ENCODE measurements at places on chromosomes 4 and X.

- DNase-seq: no peak
Observed at GRCh38 chr4:175435381-175435783, 376.7 kb downstream of the GPM6A start.

DNA sequence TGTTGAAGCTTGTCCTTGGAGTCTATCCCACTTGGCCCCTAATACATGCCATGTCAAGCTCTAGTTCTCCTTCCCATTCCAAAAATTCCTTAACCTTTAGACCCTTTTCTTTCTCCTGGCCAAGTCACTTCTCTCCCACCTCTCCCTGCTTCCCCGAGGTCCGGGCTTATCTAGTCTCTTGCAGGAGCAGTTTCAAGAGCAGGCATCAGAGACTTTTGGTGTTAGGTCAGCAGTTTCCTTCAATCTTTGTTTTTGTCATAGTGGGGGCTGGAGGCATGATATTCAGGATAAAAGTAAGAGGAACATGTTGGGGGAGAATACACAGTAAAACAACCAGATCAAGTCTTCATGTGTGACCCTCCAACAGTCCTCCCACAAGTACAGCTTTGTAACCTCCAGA is 11.5 kb upstream of the IDS start:
- no peak for DNase-seq

- no peak for DNase-seq
Observed at GRCh38 chrX:71637253-71637618, 18.9 kb upstream of the CXCR3 start.

- no peak for DNase-seq
Observed at GRCh38 chr4:102139932-102140331, 205.3 kb downstream of the SLC39A8 start.

DNA sequence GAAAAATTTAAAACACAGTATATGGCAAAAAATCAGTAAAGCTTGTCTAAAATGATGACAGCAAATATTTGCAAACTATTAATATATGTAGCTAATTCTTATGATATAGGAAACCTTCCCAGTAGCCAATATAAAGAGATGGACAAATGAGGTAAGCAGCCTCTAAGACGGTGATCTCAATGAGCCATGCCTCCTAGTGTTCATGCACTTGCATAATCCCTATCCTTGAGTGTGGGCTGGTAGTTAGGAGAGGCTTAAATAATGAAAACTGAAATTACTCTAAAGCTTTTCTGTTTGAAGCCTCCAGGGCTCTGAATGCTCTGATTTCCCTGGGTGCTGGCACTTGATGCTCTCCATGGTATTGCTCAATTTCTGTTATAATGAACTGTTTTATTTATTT is 24.6 kb upstream of the ARMCX4 start:
- DNase-seq: no peak

- no peak for DNase-seq
Observed at GRCh38 chr4:177555007-177555574, 112.9 kb upstream of the AGA start.

DNA sequence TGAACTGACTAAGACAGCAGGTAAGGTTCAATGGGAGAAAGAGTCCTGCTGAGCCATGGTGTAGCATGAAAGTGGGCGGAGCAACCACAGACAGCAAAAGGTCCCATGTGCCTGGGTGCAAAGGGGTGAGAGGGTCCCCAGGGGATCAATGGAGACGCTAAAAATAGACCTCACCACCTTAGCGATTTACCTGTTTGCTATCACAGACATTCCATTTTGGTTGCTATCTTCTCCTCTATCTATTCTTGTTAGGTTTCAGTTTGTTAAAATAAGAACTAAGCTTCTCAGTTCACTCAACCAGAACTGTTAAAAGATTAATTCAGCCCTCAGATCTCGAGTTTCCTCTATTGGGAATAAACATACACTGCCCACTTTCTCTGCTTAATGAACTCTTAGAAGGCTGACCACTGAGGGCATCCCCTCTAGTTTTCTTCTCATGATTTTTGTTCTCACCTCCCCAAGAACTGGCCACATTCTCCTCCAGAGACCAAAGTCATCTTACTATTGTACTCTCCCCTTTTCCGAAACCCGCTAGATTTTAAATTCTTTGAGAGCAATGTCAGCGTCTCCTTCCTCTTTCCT is 136.7 kb downstream of the PARM1 start:
- DNase-seq: no peak

GRCh38 chr4:30525662-30526315 is 194.4 kb upstream of the PCDH7 start:
- no peak for DNase-seq

GRCh38 chr4:185036842-185037241 is 18.6 kb downstream of the HELT start:
- no peak for DNase-seq
